Hepatocyte (in vitro differentiated cells): ENCODE measurements at places on chromosomes 7 and 10.
A peak's percentile ranks its signal among the peaks of the same experiment; 100 is the strongest.

- no peaks in the 10 kb centered on the region for H3K36me3 ChIP-seq
- no peak overlapping the region for H3K27ac ChIP-seq
- H3K4me1 ChIP-seq = peaks cover 11% of the 10 kb centered on the region
- H3K4me3 ChIP-seq = no peak overlapping the region
- DNase-seq = no peak
Observed at GRCh38 chr7:152572101-152572500, 103.8 kb downstream of the XRCC2 start.

GRCh38 chr10:72932259-72933015, 22.2 kb downstream of the PLA2G12B start:
- no peak overlapping the region for H3K4me3 ChIP-seq
- no peaks in the 10 kb centered on the region for H3K27me3 ChIP-seq
- H3K36me3 ChIP-seq = no peaks in the 10 kb centered on the region
- H3K27ac ChIP-seq = no peak overlapping the region
- H3K4me1 ChIP-seq = no peaks in the 10 kb centered on the region
- no peak for DNase-seq

DNA sequence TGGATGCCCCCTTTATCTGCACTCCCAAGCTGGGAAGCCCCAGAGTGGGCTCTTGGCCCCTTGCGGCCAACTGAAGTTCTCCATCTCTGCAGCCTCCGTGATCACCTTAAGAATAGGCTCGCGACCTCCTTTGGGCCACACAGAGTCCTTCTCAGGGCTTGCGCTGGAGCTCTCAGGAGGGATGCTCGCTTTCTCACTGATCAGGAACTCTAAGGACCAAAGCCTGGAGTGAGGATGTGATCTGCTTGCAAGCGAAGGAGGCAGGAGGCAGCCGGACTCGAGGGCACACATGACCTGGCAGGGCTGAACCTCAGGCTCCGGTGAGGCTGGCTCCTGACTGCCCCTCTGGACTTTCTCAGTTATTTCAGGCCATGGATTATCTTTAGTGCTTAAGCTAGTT, 192.1 kb upstream of the MKI67 start:
- H3K4me3 ChIP-seq = no peak overlapping the region
- H3K27ac ChIP-seq = no peak overlapping the region
- no peak for DNase-seq
- no peaks in the 10 kb centered on the region for H3K4me1 ChIP-seq

DNA sequence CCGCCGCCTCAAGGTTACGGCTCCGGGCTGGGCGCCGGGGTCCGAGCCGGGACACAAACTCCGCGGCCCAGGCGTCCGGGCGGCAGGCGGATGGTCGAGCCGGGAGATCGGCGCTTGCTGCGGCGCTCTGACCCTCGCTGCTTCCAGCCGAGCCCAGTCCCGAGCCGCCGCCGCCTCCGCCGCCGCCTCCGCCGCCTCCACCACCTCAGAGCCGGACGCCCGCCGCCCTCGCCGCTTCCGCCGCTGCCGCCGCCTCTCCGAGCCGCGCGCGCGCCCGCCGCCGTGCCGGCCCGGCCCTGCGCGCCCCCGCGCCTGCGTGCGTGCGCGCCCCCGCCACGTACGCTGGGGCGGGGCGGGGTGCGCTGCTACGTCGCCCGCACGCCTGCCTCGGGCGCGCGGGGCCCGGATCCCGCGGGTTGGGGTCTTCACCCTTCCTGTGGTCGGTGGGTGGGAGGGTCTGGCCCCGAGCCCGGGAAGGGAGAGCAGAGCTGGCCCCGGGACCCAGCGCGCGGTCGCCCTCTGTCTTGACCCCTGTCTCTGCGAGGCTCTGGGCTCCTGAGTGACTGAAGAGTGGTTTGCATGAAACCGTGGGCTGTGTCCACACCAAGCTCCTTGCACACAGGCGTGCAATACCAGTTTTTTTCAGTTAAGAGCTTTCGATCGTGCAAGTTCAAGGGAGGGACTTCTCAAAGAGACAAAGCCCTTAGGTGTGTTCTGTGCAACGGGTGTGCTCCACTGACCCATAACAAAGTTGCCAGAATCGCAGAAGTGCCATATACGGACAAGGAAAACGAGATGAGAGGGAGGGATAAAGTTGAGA, at the start of gene SMURF1:
Gene SMURF1 (minus strand): TSS at position 256 of the 820 bp plus-strand sequence. CDS start 328 bp downstream, outside the sequence.
- H3K27me3 ChIP-seq = no peaks in the 10 kb centered on the region
- peak within 1 kb of the TSS; percentile 98 for H3K27ac ChIP-seq
- peak; percentile 92 for DNase-seq
- H3K4me1 ChIP-seq = peaks cover 14% of the 10 kb centered on the region

DNA sequence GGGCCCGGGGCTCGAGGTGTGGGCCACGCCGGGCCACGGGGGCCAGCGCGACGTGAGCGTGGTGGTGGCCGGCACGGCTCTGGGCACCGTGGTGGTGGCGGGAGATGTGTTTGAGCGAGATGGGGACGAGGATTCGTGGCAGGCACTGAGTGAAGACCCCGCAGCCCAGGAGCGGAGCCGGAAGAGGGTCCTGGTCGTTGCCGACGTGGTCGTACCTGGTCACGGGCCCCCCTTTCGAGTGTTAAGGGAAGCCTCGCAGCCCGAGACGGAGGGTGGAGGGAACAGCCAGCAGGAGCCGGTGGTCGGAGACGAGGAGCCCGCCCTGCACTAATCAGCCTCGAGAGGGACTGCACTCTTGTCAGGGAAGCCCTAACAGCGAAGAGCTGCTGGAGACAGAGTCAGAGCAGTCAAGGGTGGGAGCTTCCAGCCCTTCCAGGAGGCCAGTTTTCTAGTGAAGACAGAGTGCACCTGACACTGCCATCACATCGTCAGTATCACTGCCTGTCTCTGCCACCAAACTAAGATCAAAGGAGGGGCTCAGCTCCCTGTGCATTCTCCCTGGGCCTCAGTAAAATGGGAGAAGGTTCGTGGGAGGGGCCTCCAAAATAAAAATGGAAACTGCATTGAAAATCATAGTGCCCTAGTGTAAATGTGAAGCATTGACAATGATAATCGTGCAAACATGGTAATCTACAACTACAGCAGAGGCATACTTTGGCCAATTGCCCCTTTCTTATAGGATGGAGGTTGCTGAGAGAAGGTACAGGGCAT, 1.3 kb downstream of the MBLAC1 start:
- no peaks in the 10 kb centered on the region for H3K27me3 ChIP-seq
- peak overlapping the region; percentile 94 for H3K27ac ChIP-seq

DNA sequence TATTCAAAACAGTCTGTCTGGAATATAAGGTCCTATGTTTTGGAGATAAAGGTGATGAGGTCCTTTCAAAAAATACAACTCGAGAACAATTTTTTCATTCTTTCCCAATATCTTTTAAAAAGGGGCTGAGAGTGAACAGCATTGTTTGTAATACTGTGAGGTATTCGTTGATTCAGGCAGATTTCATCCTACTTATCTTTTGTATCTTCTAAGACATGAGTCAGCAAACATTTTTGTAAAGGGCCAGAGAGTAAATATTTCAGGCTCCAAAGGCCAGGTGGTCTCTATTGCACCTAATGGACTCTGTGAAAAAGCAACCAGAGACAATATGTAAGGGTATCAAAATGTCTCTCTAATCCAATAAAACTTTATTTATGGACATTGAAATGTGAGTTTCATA, 8.1 kb upstream of the ANK3 start:
- DNase-seq = no peak
- no peaks in the 10 kb centered on the region for H3K27me3 ChIP-seq
- H3K36me3 ChIP-seq = no peaks in the 10 kb centered on the region
- no peaks in the 10 kb centered on the region for H3K4me1 ChIP-seq
- no peak overlapping the region for H3K4me3 ChIP-seq
- H3K27ac ChIP-seq = no peak overlapping the region

- no peaks in the 10 kb centered on the region for H3K27me3 ChIP-seq
- no peak overlapping the region for H3K27ac ChIP-seq
- no peaks in the 10 kb centered on the region for H3K4me1 ChIP-seq
- no peak for DNase-seq
- H3K4me3 ChIP-seq = no peak overlapping the region
Observed at GRCh38 chr7:122269241-122269640, 35.3 kb downstream of the FEZF1 start.

GRCh38 chr7:49980465-49980864, 112.6 kb downstream of the ZPBP start:
- H3K27me3 ChIP-seq = no peaks in the 10 kb centered on the region
- DNase-seq = no peak
- H3K4me1 ChIP-seq = no peaks in the 10 kb centered on the region

DNA sequence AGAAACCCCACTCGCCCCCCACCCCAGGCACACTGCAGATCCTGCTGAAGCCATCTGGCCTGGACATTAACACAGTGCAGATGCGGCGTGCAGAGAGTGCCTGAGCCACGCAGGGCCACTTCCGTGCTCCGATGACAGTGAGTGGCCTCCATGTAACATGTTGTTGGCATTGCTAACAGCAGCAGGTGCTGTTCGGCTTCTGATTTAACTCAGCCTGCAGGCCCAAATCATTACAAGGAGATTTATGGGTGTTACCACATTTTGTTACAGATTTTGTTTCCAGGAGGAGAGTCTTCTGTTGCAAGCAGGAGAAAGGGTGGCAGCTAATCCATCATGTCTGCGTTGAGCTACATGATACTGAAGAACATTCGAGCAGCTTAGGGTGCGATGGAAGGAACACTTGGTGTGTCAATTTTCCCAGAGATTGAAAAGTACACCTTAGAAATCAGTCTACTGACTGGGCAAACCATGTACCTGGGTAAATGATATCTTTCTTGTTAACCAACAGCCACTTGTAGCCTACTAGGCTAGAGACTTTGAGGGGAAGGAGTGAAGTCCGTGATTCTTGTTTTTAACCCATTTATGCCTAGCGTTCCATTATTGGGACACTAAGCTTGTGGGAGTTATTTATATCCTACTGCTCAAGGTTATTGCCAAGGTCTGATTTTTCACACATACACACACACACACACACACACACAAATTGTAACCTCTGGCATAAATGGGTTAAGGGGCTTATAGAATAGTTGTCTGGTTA, 90.0 kb downstream of the JCAD start:
- H3K36me3 ChIP-seq = no peaks in the 10 kb centered on the region
- DNase-seq = no peak
- no peak overlapping the region for H3K4me3 ChIP-seq
- no peak overlapping the region for H3K27ac ChIP-seq
- peaks cover 7% of the 10 kb centered on the region for H3K4me1 ChIP-seq
- no peaks in the 10 kb centered on the region for H3K27me3 ChIP-seq

GRCh38 chr7:28151965-28152364, 28.6 kb downstream of the JAZF1 start:
- H3K4me3 ChIP-seq = no peak overlapping the region
- no peaks in the 10 kb centered on the region for H3K27me3 ChIP-seq
- H3K27ac ChIP-seq = no peak overlapping the region
- H3K36me3 ChIP-seq = no peaks in the 10 kb centered on the region
- H3K4me1 ChIP-seq = no peaks in the 10 kb centered on the region

GRCh38 chr10:17003651-17004286, 125.8 kb downstream of the CUBN start:
- H3K4me1 ChIP-seq = no peaks in the 10 kb centered on the region
- H3K27me3 ChIP-seq = no peaks in the 10 kb centered on the region
- H3K36me3 ChIP-seq = no peaks in the 10 kb centered on the region
- no peak overlapping the region for H3K4me3 ChIP-seq

GRCh38 chr7:152522571-152523067, 86.8 kb upstream of the KMT2C start:
- DNase-seq = no peak
- H3K27me3 ChIP-seq = no peaks in the 10 kb centered on the region
- no peak overlapping the region for H3K4me3 ChIP-seq
- no peaks in the 10 kb centered on the region for H3K36me3 ChIP-seq
- H3K27ac ChIP-seq = no peak overlapping the region

GRCh38 chr10:70324951-70325781, 41.4 kb upstream of the NPFFR1 start:
- no peaks in the 10 kb centered on the region for H3K27me3 ChIP-seq
- H3K27ac ChIP-seq = no peak overlapping the region
- H3K36me3 ChIP-seq = no peaks in the 10 kb centered on the region
- peaks cover 8% of the 10 kb centered on the region for H3K4me1 ChIP-seq
- no peak for DNase-seq
- H3K4me3 ChIP-seq = no peak overlapping the region

DNA sequence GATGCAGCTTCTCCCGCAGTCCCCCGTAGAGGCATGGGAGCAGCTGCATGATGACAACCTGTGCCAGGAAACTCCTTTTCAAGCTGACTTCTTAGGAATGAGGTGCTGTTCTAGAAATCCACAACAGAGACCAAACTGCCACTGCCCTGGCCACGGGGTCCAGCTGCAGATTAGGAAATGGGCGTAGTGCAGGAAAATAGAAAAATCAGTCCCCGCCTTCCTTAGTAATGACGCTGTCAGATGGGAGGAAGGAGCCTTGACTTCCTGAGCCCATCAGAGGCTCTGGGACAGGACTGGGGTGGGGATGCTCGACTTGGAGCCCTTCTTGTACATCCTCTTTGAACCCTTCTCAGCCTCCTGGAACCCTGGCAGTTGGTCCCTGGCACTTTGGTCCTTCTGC, 227.8 kb upstream of the GRB10 start:
- H3K4me1 ChIP-seq = no peaks in the 10 kb centered on the region
- DNase-seq = no peak
- H3K27ac ChIP-seq = no peak overlapping the region
- no peak overlapping the region for H3K4me3 ChIP-seq

DNA sequence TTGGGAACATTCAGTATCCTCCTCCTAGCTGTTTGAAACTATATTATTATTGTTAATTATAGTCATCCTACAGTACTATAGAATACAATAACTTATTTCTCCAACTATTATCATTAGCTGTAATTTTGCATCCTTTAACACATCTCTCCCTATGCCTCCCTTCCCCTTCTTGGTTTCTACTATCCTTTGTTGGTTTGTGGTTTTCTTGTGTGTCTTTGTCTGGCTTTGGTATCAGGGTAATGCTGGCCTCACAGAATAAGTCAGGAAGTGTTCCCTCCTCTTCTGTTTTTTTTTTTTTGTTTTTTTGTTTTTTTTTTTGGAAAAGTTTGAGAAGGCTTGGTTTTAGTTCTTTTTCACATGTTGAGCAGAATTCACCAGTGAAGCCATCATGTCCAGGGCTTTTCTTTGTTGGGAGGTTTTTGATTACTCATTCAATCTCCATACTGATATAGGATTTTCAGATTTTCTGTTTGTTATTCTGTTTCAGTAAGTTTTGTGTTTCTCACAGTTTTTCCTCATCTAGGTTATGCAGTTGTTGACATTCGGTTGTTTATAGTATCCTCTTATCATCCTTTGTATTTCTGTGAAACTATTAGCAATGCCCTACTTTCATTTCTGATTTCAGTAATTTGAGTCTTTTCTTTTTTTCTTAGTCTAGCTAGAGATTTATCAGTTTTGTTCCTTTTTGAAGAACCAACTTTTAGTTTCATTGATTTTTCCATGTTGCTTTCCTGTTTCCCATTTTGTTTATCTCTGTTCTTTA, 21.6 kb downstream of the C1GALT1 start:
- no peak overlapping the region for H3K4me3 ChIP-seq
- no peak overlapping the region for H3K27ac ChIP-seq
- no peak for DNase-seq
- H3K27me3 ChIP-seq = no peaks in the 10 kb centered on the region
- no peaks in the 10 kb centered on the region for H3K4me1 ChIP-seq

GRCh38 chr7:72281308-72281707, 130.8 kb downstream of the CALN1 start:
- H3K36me3 ChIP-seq = no peaks in the 10 kb centered on the region
- H3K4me1 ChIP-seq = no peaks in the 10 kb centered on the region
- no peaks in the 10 kb centered on the region for H3K27me3 ChIP-seq
- no peak overlapping the region for H3K27ac ChIP-seq
- no peak overlapping the region for H3K4me3 ChIP-seq

- no peaks in the 10 kb centered on the region for H3K4me1 ChIP-seq
- peak; percentile 81 for DNase-seq
- H3K27ac ChIP-seq = no peak overlapping the region
- H3K36me3 ChIP-seq = no peaks in the 10 kb centered on the region
Observed at GRCh38 chr10:110311357-110311949, 6.7 kb upstream of the SMNDC1 start.
